ENCODE measurements at places on chromosomes 1 and 21.

DNA sequence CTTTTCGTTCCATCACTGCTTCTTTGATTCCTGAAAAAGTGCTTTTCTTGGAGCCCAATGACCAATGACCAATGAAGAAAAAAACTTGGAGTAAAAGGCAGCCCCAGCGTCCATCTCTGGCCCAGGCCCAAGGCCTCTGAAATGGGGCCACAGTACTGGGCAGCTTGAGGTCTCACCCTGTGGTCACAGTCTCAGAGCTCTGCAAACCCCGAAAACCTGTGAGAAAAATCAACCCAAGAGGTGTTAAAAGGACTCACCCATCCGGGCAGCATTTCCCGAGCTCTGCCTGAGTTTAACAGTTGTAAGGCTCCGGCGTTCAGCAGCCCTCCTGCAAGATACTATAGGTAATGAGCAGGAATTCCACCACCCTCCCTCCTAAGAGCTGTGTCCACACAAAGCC, 2.1 kb upstream of the EFHD2 start:
- no peak for DNase-seq

DNA sequence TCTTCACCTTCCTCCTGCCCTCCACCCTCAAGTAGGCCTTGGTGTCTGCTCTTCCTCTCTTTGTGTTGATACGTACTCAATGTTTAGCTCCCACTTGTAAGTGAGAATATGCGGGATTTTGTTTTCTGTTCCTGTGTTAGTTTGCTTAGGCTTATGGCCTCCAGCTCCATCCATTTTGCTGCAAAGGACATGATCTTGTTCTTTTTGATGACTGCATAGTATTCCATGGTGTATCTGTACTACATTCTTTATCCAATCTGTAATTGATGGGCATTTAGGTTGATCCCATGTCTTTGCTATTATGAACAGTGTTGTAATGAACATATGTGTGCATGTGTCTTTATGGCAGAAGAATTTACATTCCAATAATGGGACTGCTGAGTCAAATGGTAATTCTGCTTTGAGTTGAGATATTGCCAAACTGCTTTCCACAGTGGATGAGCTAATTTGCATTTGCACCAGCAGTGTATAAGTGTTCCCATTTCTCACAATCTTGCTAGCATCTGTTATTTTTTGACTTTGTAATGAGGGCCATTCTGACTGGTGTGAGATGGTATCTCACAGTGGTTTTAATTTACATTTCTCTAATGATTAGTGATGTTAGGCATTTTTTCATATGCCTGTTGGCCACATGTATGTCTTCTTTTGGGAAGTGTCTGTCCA, 272.7 kb downstream of the SDCCAG8 start:
- no peak for DNase-seq

GRCh38 chr1:33792651-33793050, 71.2 kb upstream of the HMGB4 start:
- no peak for DNase-seq

DNA sequence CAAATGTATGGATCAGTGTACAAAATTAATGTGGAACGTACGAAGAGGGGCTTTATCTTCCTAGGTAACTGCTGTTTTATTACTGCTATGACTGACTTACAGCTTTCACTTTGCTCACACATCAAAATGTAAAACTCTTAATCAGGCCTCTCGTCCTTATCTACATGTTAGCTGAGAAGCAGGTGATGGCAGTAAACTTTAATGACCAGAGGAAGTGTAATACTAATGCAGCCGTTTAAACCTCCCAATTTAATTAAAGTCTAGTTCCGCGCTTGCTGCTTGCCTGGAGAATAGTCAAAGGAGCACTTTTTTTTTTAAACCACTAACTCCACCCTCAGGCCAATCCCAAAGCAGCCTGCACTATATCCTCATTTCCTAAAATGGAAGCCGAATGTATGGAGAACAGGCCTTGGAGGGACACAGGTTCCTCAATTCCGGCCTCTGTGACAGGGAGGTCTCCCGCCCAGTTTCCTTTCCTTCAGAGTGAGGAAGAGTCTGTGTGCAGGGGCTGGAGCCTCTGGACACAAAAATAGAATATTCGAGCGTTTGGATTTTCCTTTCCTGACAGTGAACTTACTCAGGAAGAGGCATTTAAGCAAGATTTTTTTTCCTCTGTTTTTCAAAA, 36.7 kb upstream of the RASAL2 start:
- DNase-seq: no peak

DNA sequence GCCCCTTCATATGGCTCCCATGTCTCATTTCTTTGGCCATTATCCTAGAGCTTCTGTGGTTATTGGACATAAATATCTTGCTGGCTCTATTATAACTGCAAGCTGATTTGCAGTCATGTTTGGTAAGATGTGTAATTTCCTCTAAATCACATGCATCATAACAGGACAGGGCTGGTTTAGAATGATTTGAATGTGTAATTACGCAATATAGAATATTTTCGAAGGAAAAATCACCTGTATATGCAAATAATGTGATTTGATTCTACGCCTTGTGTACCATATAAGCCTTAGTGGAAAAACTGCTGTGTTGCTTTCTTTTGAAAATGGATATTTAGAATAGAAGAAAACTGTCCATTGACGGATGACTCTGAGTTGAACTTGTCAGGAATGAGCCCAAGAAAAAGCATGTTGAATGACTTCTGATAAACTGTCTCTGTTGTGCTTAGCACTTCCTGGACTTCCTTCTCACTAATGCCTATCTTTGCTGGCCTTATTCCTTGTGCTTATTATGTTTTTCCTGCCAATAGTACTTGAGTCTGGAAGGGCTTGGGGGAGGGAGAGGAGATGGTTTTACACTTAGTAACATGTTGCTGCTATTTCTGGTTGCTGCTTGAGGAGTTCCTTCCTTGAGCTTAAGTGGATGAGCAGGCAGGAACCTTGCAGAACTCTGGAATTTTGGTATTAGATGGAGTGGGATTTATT, 6.5 kb downstream of the CACHD1 start:
- no peak for DNase-seq

DNA sequence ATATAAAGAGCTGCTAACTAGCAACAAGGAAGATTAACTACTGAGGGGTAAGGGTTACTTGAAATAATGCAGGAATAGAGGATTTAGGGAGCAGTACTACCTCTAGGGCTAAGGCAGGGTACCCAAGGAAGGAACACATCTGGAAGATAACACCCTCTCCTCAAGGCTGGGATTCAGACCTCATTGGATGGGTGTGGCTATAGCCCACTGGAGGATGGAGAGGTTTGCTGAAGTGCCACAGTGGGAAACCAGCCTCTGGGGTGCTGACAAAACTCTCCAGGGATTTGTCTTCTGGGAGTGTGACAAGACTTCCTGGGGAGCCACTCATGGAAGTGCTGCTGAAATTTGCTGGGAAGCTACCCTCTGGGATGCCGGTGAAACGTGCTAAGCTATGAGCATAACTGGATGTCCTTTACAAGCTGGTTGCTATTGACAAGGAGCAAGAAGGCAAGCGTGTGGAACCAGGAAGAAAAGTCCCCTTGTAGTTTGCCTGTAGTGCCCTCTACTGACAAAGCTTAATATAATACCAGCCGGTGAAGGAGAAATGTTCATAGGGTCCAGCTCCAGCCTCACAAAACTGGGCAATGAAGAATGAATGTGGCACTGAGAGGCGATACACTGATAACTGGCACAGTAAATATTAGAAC, 122.8 kb upstream of the USP24 start:
- no peak for DNase-seq

GRCh38 chr1:68812333-68812732, 315.5 kb upstream of the DEPDC1 start:
- DNase-seq: no peak

DNA sequence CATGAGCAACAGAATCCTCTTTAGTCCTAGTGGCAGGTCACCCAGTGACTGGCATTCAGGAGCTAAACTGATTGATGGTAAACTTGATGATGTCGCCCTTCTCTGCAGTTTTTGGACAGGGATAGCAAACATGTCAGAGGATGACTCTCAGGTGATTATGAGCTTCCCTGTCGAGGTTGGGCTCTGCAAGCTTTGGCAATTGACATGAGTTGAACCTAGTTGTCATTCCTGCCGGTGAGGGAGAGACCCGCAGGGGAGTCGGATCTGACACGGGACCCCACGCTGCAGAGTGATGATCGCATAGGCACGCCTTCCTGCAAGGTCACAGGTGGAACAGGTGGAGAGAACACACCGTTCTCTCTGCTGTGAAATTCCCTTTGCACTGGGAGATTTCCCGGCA, 438.0 kb upstream of the VAMP3 start:
- no peak for DNase-seq

- peak; percentile 87 for DNase-seq
These were observed at the start of gene LRRC8D for GRCh38 chr1:89820422-89821321. Gene LRRC8D, plus strand, starts transcription at chr1:89821032. Its CDS starts 112,037 bp downstream, at chr1:89933069.

- DNase-seq: no peak
These were observed 3.8 kb downstream of the MXRA8 start for GRCh38 chr1:1354271-1355247.

DNA sequence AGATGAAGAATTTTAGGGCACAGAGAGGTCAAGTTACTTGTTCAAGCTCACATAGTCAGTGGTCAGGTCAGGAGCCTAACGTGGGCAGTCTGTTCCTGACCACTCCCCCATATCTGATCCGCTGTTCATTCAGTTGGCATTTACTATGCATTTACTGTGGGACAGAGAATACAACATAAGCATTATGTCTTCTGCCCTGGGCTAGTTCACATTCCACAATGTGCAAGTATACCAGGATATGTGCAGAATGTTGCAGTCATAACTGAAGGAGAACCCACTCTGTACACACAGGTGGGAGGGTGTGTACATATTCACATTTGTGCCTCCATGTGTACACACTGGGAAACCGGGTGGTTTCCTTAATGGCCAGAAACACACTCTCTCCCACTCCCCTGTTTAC, 309.6 kb downstream of the PRDM2 start:
- no peak for DNase-seq

GRCh38 chr1:151493042-151493441, 18.1 kb upstream of the CGN start:
- no peak for DNase-seq

DNA sequence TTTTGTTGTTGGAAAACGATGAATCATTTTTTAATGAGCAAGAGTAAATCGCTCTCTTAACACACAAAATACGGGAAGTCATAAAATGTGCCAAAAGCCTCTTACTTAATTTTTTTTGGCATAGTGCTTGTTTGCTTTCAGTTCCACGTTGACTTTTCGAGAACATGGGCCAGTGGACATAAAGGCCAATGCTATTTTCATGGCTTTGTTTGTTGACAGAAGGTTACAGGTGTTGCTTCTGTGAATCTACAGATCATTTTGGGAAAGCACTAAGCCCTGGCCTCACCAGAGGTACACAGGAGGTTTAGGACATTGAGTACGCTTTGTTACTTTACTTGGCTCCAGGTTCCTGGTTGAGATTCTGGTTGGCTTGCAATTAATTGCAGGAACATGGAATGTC, 199.4 kb upstream of the HMCN1 start:
- DNase-seq: no peak

DNA sequence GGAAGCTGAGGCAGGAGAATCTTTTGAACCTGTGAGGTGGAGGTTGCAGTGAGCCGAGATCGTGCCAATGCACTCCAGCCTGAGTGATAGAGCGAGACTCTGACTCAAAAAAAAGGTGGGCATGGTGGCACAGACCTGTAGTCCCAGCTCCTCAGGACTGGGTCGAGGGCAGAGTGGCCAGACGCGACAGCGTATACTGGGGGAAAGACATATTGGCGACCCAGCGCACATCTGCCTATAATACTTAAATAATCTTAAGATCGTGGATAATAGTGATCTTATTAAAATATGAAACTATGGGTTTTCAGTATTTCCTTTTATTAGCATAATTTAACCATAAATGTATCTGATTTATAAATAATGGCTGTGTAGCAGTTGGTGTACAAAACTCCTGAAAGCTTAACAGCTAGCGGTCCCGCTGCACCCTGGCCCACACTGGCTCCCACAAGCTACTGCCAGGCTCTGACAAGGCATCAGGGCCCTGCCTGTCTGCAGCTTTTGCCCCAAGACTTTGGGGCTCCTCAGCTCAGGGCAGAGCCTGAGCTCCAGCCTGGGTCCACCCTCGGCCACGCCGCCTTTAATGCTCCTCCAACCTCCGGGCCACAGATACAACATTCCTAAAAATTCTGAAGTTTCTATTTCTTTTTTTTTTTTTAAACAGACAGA, 2.7 kb upstream of the AURKAIP1 start:
- no peak for DNase-seq

DNA sequence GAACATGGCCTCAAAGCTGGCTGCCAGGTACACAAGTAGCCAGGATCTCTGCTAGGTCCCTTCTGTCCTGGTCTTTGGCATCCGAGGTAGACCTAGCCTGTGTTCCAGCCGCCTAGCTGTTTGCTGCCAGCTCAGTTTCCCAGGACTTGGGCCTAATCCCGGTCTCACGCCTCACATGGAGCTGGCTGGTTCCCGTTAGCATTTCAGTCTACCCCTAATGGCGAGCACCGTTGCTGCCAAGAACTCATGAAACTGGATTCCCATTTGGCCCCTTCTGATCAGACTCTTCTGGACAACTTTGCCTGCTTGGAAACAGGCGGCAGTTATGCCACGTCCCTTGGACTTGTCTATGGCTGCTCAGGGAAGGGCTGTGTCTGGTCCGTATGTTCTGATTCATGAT, 26.2 kb upstream of the HHAT start:
- DNase-seq: peak; percentile 37

DNA sequence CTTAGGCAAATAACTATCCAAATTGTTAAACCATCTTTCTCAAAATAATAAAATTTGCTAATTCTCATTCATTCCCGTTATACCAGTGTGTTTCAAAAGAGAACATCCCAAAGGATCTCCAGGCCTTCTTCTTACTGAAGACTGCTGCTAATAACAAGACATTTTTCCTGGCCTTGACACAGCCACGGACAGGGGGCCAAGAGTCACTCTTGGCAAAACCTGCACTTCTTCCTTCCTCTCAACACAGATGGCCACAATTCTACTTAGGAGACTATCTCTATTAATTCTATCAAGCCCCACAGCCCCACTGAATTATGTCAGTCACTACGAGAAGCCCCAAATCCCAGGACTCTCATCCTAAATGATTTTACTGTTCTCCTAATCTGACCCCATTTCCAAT, 86.0 kb downstream of the EVI5 start:
- DNase-seq: no peak

- DNase-seq: no peak
These were observed 16.1 kb upstream of the LDLRAP1 start for GRCh38 chr1:25527226-25527846.

- DNase-seq: no peak
These were observed 12.4 kb downstream of the EPHB2 start for GRCh38 chr1:22722901-22723550.

- DNase-seq: no peak
These were observed 5.8 kb downstream of the INKA2 start for GRCh38 chr1:111733183-111733991.

- peak; percentile 78 for DNase-seq
These were observed 66.0 kb downstream of the PLEKHA6 start for GRCh38 chr1:204293605-204294337.

GRCh38 chr1:8889103-8889846, 10.8 kb upstream of the ENO1 start:
- DNase-seq: no peak
